HT1080 (cell line): ENCODE measurements at places on chromosomes 6 and 20. TPM values are rescaled to one million over a fixed set of nuclear protein-coding genes. Genes with fewer than 3 reads are reported as not detected.

The CALHM6 gene
- 0.31 TPM in 1 of 2 replicates, not detected in the other for total RNA-seq

The HLA-DOB gene
- total RNA-seq: 0.10 and 0.13 TPM in 2 replicates

The GJA1 gene
- not detected in 2 replicates for total RNA-seq

The CNBD2 gene
- 5.5 and 7.4 TPM in 2 replicates for total RNA-seq
